ENCODE measurements at places on chromosomes 2 and 18.
A peak's percentile ranks its signal among the peaks of the same experiment; 100 is the strongest.

- no peak for DNase-seq
These were observed 33.7 kb downstream of the MREG start for GRCh38 chr2:215979620-215980019.

DNA sequence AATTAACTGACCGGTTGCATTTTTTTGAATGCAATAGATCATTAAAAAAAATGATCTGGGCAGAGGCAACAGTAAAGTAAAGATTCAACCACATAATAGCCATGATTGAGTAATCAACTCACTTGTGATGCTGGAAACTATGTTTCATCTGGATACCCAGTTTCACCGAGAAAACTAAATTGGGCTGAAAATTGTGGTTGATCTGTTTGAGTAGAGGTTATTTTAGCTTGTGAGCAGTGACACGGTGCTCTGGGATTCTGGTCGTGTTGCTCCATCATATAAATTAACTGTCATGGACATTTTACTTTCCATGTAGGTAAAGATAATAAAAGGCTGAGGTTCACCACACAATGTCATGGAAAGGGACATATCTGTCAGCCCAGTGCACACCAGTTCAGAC lies 58.7 kb downstream of the CD226 start:
- DNase-seq, result no peak

- DNase-seq, result no peak
These were observed 72.6 kb upstream of the DOK6 start for GRCh38 chr18:69328086-69328485.

DNA sequence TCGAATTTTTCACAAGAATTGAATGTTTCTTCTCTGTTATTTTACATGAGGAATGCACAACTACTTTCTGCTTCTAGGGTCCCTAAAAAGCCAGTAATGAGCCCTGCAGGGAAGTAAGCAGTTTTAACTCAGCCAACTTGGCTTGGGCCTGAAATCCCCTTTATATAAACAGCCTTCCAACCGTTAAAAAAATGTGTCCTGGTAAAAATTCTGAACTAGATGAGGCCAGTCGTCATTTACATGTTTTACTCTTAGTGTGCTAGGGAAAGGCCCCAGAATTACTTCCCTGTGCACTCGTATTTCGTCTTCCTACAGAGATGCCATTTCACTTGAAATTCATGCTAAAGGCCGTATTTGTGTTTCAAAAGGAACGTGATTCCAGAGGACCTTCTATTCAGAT lies 42.4 kb upstream of the RPE start:
- no peak for DNase-seq

- no peak for DNase-seq
These were observed 150.2 kb downstream of the GALNT1 start for GRCh38 chr18:35731701-35732100.

GRCh38 chr2:27802547-27802946 lies 31.0 kb downstream of the MRPL33 start:
- no peak for DNase-seq

GRCh38 chr2:9206991-9207640 lies 504 bp downstream of the ASAP2 start:
- no peak for DNase-seq

- DNase-seq, result no peak
These were observed 18.5 kb downstream of the CCDC88A start for GRCh38 chr2:55401124-55401523.

GRCh38 chr2:6623746-6624145 lies 242.0 kb downstream of the CMPK2 start:
- no peak for DNase-seq

- DNase-seq, result no peak
These were observed 268.0 kb downstream of the HDAC4 start for GRCh38 chr2:239132786-239133185.

- no peak for DNase-seq
These were observed 49.2 kb downstream of the CXCR4 start for GRCh38 chr2:136068581-136069227.

DNA sequence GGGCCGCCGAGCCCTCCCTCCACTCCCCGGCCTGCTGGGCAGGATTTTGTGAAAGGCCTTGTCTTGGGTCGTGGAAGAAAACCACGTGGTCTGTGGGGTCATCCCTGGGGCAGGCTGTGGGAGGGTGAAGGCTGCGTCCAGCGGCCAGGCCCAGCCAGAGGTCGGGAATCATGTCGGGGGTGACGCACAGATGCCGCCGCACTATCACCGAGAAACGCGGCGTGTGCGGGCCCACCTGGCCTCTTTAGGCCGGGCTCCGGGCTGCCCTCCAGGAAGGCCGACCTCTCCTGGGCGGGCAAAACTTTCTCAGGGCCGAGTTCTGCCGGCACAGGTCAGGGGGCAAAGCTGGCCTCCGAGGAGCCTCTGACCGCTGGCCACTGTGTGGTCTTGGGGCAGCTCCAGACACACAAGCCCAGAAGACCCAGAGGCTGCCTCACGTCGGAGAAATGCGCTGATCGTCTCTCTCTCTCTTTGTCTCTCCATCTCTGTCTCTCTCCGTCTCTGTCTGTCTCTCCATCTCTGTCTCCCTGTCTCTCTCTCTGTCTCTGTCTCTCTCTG lies 28.4 kb downstream of the NFATC1 start:
- no peak for DNase-seq

GRCh38 chr2:182668671-182669070 lies 47.4 kb upstream of the DNAJC10 start:
- no peak for DNase-seq

DNA sequence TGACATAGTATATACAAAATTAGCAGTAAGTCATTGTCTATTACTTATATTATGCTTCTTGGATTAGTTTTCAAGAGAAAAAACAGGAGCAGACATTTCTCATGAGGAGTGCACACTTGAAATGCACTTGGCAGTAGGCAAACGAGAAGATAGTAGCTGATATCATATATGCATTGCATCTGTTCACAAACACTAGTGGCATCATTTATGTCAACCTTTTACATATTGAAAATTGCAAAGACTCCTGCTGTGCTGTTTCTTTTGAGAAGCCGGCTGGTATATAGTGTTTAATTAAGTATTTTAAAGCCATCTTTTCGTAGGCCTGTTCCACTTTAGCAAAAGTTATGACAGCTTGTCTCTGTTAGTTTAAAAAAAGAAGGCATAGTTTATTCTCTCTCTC lies 58.4 kb upstream of the SLC8A1 start:
- no peak for DNase-seq

DNA sequence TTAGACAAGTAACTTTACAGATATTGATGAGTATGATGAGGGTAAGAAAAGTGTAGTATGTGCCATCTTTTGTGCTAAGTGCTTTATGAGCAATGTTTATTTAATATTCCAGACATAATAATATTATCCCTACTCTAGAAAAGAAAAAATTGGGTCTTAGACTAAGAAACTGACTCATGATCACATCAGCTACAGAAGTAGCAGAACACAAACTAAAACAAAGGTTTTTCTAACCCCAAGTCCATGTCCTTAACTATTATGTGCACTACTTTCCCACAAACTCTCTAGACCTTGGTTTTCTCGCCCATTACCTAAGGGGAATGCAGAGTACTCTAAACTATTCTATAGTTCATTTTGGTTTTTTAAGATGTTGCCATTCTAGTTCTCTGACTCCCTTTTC lies 64.5 kb downstream of the BAZ2B start:
- no peak for DNase-seq

DNA sequence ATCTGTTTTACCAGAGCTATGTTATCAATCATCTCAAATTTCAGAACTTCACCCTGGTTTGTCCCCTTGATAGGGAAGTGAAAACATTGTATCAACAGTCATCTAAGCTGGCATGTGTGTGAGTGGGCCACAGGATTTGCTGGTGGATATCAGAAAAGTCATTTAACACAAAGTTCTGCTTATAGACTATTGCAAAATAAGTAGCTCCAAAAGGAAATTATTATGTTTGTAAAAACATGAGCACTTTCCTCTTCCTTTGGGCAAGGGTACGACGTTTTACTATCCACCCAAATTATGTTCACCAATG lies 20.7 kb upstream of the COPS8 start:
- no peak for DNase-seq

DNA sequence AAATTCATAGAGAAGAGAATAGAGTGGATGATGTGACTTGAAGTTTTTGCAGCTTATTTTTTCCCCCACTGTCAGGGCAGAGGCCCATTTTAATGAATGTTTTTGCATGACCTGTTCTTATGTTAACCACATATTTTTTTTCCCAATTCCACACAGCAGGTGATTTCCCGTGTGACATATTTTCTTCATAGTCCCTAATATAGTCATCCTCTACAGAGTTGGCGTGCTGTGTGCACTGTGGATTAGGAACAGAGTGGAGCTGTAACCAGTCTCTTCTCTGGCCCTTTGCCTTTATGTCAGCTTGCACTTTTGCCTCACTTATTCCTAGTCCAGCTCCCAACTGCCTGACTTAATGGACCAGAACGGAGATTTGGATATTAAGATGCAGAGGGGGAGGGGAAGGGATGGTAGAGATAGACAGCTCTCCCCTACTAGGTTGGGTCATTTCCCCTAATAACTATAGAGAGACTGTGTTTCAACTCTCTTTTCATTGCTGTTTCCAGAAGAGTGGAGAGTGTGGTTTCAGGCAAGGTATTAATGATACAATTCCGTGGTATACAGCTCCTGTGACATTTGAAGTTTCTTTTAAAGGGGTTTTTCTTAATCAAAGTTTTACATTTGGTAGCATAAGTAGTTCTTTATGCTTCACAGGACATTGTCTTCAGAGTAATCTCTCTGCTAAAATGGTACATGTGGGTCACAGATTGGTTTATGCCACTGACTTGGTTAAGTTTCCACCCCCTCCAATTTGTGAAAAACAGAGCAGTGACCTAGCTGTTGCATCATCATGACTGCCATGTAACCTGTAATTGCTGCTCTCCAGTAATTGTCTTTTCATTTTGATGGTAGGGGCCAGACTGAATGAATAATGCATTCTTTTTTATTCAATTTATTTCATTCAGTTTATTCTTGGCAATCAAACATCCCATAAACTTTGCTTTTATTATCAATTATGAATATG lies 161.3 kb downstream of the HAUS1 start:
- no peak for DNase-seq

GRCh38 chr18:79577451-79578395 lies 101.9 kb upstream of the CTDP1 start:
- DNase-seq, result no peak

GRCh38 chr2:6917761-6918421 lies 679 bp downstream of the RNF144A start:
- DNase-seq, result no peak

- DNase-seq, result no peak
These were observed 125.8 kb upstream of the RASGRP3 start for GRCh38 chr2:33350632-33351031.

GRCh38 chr18:39421276-39421675 lies 1855.7 kb upstream of the CELF4 start:
- DNase-seq, result no peak

- no peak for DNase-seq
These were observed 22.2 kb upstream of the MYO3B start for GRCh38 chr2:170155723-170156253.

- no peak for DNase-seq
These were observed 322.9 kb upstream of the KCNJ3 start for GRCh38 chr2:154375579-154375931.

DNA sequence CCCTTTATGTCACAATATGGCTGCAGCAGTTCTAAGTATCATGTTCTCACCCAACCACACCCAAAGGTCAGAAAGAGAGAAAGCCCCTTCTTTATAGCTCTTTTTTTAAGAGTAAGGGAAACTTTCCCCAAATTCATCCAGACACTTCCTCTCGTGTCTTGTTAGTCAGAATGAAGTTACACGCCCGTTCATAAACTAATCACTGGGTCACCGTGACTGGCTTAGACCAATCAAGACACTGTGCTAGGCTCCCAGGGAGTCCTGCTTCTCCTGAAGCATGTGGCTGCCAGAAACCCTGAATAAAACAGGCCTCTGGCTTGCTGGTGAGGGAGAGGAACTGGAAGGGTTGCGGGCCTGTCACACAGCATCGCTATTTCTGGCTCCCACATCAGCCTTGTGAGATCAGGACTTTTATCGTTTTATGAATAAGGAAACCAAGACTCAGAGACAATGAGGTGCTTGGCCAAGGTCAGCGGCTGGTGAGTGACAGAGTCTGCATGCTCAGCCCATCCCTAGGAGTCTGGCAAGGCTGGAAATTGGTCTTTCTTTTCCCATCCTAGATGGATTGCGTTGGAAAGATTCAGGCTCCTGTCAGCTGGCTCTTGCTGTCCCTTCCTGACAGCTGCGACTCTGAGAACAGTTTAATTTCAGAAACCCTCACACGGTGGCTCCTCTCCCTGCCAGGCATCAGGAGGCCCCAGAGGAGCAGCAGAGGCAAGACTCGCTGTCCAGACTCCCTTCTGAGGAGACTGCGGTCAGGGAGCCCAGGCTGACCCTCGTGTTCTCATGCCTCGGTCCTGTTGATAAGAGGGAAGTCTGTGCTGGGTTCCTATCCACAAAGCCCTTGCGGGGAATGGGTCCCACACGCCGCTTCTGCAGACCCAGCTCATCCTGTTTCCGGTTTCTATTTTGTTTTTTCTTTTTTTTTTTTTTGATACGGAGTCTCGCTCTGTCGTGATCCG lies 104.5 kb upstream of the TAF1B start:
- DNase-seq, result no peak

GRCh38 chr2:109702250-109702985 lies 88.3 kb downstream of the SOWAHC start:
- DNase-seq, result no peak

GRCh38 chr2:136238286-136239078 lies 120.5 kb upstream of the CXCR4 start:
- peak; percentile 87 for DNase-seq

DNA sequence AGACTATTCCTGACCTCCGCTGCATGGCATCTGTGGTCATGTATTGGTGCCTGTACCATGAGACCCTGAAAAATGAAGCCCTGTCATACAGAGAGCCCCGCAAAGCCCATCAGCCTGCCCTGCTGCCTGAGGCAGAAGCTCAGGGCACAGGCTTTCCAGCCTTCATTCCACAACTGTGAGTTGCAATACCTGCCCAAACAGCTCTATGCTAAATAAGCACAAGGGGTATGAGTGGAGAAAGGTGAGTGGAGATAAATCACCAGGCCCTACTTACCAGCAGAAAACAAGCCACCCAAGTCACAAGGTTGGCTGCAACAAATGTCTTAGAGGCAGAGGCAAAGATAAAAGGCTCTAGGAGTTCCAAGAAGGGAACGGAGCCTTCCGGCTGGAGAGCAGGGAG lies 277.4 kb downstream of the TNS1 start:
- DNase-seq, result no peak

DNA sequence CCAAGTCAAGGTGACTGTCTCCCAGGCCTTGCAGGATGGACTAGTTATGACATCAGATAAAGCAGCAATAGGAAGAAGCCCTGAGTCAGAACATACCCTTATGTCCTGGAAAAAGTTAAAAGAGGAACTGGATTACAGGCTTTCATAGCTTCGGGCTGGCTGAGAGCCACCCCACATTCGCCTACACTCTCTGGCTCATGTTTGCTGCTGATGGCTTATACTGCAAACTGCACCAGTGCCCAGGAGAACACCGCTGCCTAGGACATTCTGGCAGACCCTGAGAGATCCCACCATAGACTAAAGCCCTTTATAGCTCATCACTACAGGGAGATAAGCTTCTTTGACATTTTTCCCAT lies 20.3 kb downstream of the SLC8A1 start:
- peak; percentile 59 for DNase-seq

GRCh38 chr2:26245231-26245732 lies 543 bp downstream of the HADHB start:
- DNase-seq, result no peak

GRCh38 chr2:19743641-19744040 lies 158.1 kb downstream of the TTC32 start:
- DNase-seq, result no peak

- DNase-seq, result no peak
These were observed 2.1 kb downstream of the KHK start for GRCh38 chr2:27088634-27089033.

- no peak for DNase-seq
These were observed 32.5 kb upstream of the ICOS start for GRCh38 chr2:203904022-203904421.

- no peak for DNase-seq
These were observed 265.7 kb downstream of the CCDC85A start for GRCh38 chr2:56449449-56449860.
